HS-27A (cell line): ENCODE measurements at places on chromosomes 2 and 18.

DNA sequence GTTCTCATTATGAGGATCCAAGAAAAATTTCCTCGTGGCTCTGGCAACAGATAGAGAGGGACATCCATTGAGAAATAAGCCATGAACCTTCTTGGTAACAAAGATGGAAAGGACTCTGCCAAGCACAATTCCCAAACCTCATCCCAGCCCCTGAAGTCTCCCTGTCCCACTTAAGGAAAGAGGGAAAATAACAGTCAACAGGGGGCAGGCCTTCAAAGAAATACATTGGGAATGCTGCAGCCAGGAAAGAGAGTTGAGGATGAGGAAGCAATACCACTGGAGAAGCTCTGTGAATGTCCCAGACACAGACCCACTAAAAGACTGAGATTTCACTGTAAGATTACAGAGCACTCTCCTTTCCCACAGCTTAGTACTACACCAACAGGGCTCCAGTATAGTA, 93.2 kb downstream of the CD226 start:
- DNase-seq: no peak

- DNase-seq: no peak
Observed at GRCh38 chr2:149271575-149271974, 58.8 kb upstream of the LYPD6 start.

DNA sequence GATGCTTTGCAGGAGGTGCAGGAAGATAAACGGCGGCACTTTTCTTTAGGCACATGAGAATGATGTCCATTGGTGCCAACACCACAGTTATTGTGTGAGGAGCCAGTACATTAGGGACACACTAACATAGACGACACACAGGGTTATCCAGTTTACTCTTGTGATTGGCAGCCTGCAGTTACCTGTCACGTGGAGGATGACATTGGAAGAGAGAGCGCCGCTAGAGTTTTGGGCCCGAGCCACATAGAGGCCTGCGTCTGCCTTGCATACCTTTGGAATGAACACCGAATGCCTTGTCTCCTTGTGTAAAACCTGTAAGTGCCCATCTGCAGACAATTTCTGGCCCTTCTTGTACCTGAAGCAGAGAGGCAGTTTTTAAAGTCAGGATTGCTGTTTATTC, 26.9 kb upstream of the TTN start:
- DNase-seq: no peak

GRCh38 chr2:26942543-26943295, 27.7 kb upstream of the MAPRE3 start:
- DNase-seq: no peak

GRCh38 chr2:125644257-125644656, 1011.7 kb upstream of the GYPC start:
- no peak for DNase-seq

DNA sequence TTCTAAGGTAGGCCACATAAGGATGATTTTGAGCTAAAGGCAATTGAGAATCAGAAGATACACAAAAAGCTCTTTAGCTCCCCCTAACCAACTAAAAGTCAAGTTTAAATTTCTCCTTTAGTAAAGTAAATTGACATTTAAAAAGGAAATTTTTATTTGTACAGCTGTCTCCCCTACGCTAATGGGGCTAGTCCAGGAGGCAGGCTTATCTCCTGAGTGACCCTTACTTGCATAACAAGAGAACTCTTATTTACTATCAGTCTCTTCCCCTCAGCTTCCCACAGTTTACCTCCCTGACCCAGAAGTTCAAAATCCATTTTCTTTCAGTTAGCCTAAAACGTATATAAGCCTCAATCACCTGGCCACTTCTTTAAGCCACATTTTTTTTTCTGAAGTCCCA, 1002.8 kb upstream of the NRXN1 start:
- DNase-seq: no peak

GRCh38 chr2:220876080-220876824, 695.9 kb downstream of the EPHA4 start:
- no peak for DNase-seq

DNA sequence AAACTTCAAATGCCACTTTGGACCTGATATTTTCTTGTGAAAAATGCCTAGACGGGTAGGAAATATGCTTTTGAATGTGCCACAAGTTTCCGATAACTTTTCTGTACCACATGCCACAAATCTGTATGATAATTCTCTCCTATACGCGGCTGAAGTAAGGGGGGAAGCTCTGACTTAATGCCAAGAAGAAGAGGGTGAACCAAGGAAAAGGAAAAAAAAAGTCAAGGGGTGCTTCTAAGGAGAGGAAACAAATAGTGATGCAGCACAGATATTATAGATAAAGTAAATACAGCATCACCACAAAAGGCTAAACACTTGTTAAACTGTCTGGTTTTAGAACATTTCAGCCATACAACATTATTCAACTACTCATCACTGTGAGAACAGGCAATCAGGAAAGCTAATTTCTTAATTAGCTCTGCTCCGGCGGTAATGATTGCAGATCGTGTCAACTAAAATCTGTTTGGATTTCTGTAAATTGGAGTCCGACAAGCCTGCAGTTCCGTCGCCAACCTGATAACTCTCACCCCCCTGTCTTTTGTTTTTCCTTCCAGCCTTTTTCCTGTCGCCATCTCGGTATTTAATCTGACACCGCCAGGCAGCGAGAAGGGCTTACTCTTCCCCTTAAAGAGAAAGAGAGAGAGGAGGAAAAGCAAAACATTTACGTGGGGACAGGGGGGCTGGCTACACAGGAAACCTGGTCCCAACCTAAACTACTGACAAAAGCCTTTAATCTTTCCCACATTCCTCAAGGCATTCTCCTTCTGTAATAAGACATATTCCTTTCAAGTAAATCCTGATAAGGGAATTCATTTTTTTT, 67.5 kb downstream of the ZEB2 start:
- DNase-seq: no peak

DNA sequence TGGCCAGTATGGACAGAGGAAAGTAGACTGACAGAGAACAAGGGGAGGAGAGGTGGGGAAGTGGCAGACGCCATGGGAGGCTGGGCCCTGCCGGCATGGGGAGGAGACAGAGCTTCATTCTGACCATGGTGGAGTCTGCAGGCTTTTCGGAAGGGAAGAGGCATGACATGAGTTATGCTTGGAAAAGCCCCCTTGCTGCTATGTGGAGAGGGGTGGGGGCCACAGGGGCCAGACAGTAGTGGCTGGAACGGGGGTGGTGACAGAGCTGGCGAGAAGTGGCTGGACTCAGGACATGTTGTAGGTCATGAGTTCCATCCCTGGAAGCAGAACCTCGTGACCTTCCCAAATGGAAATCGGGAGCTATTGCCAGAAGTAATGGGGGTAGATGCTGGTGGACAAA, 66.7 kb upstream of the DAPL1 start:
- no peak for DNase-seq

GRCh38 chr18:55582325-55582724, 5.7 kb downstream of the TCF4 start:
- DNase-seq: no peak

- peak; percentile 67 for DNase-seq
Observed at GRCh38 chr2:45494275-45494977, 116.6 kb downstream of the SRBD1 start.

DNA sequence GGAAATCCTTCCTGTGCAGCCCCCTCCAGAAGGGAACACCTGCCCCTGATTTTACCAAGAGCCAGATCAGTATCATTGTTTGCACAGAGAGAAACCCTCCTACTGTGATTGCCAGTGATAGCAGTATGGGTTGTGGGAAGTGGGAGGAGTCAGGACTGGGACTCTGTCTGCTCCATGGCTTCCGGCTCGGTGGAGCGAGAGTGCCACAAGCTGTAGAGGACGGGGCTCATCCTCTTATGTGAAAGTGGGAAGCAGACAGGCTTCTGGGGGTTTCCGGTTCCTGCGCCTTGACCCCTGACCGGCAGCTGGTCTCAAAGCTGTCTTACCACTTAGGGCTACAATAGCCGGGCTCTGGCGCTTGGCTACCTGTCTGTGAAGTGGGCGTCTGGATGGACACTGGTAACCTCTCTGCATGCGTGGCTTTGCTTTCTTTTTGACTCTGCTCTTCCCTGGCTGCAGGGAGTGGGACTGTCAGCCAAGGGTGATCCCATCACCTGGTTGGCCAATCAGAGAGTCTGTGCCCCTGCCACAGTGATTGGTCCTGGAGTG, 79.7 kb downstream of the BCL2L11 start:
- DNase-seq: no peak

- DNase-seq: no peak
Observed at GRCh38 chr2:119415630-119416029, 16.0 kb upstream of the TMEM37 start.

- no peak for DNase-seq
Observed at GRCh38 chr2:16860627-16861026, 195.0 kb upstream of the CYRIA start.

DNA sequence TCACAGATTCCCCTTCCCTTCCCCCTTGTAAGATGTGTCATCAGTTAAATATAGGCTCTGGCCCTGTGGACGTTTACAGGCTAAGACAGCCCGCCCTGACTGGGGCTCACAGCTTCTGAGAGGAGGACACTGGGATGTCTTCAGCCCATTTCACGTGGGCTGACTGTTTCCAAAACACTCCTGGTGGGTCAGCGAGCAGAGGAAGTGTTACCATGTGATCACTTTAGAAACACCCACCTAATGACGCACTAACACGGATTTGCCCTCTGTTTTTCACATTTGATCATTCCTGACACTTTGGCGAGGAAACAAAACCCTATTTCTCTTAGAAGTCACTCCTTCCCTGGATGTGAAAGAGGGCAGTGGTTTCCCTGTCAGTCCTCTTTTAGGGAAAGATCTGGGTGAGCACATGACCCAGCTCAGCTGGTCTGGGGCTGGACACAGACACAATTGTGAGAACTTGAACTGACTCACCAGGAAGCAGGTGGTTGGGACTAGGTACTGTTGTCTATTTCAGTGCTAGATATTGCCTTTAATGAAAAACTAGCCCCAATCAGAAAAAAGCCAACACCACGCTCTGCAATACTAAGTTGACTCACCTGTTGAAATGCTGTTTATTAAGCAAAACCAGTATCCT, 38.8 kb downstream of the BMP10 start:
- peak; percentile 34 for DNase-seq

GRCh38 chr2:175366815-175367214, 185.3 kb upstream of the ATP5MC3 start:
- DNase-seq: no peak

DNA sequence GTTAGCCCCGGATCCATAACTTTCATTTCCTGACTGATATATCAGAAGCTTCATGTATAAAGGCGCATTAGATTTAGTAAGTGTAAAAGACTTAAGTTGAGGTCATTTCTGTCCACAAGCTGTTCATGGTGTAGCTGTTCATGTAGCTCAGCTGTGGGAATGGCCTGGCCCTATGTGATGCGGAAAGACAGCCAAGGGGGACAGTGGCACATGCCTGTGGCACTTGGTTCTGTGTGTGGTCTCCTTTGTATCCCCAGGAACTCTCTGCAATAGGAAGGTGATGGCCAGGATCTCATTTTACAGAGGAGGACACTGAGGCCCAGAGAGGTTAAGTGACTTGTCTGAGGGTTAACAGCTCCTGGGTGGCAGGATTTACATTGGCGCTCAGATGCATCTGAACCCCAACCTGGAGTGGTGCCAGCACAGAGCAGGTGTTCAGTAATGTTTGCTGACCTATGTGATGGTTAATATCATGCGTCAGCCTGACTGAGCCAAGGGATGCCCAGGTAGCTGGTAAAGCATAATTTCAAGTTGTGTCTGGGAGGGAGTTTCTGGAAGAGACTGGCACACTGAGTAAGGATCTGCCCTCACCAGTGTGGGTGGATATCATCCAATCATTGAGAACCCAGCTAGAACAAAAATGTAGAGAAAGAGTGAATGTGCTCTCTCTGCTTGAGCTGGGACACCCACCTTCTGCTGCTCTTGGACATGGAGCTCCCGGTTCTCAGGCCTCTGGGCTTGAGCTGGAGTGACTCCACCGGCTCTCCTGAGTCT, 25.4 kb downstream of the HPCAL1 start:
- DNase-seq: no peak

- no peak for DNase-seq
Observed at GRCh38 chr2:55089726-55090125, 39.5 kb upstream of the RTN4 start.

DNA sequence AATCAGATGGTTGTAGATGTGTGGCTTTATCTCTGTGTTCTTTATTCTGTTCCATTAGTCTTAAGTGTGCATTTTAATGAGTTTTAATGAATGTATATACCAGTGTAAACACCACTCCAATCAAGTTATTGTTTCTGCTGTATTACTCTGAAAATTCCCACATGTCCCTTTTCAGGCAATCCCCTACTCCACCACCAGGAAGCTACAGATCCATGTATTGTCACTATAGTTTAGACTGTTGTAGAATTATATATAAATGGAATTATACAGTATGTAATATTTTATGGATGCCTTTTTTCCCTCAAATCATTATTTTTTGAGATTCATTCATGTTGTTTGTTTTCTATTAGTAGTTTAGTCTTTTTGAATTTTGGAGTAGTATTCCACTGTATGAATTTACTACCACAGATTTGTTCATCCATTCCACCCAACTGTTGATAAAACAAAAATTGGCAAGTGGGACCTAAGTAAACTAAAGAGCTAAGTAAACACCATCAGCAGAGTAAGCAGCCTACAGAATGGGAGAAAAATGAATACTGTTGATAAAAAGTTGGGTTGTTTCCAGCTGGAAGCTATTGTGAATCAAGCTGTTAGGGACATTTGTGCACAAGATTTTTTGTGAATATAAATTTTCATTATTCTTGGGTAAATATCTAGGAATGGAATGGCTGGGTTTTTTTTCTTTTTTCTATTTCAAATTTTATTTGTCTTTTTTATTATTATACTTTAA, 262.0 kb downstream of the CAMKMT start:
- DNase-seq: no peak

DNA sequence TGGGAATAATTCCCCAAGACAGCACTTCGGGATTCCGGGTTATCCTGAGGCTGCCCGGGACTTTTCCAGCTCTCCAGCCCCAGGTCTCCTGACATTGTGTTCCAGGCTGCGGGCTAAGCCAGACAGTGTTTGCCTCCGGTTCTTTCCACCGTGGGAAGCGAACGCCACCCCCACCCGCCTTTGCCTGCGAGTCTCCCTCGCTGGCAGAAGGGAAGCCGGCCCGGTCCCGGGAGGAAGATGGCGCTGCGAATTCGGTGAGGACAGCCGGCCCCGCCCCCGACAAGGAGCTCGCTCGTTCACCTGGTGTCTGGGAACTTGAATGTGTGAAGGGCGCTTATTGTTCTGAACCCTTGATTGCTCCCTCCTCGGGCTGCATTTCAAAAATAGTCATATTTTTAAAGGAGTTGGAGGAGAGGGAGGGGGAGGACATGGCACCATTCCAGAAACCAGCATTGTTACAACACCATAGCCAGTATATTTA, 2.9 kb downstream of the LRATD1 start:
- DNase-seq: no peak

- no peak for DNase-seq
Observed at GRCh38 chr2:239905306-239905705, 119.8 kb downstream of the NDUFA10 start.

DNA sequence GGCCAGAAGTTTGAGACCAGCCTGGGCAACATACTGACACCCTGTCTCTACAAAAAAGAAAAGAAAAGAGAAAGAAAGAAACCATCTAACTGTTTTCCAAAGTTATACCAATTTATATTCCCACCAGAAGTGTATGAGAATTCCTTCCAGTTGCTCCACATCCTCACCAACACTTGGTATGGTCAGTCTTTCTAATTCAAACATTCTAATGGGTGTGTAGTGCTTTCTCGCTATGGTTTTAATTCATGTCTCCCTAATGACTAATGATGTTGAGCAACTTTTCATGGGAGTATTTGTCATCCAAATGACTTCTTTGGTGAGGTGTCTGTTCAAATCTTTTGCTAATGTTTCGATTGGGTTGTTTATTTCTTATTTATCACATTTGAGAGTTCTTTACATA, 10.5 kb upstream of the B3GNT7 start:
- no peak for DNase-seq

- DNase-seq: no peak
Observed at GRCh38 chr18:47280121-47280520, 28.7 kb upstream of the SKOR2 start.
